ENCODE measurements at places on chromosomes 7 and 10.

DNA sequence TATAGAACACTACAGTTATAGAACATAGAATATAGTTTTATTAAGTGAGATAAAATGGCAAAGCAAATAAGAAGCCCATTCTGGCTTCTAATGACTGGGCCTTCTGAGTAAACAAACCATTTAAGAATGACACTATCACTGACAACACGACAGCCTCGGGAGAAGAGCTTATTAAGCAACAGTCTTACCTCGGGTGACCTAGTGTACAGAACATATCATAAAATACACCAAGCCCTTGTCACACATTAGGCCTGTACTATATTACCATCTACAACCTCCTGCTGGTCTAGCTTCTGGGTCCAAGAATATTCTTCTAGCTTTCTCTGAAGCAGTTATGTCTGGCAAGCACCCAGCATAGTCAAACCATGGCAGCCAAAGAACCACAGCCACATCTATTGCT, 32.0 kb downstream of the CCDC186 start:
- DNase-seq, result no peak

GRCh38 chr7:40506158-40506557, 371.4 kb downstream of the SUGCT start:
- no peak for DNase-seq

DNA sequence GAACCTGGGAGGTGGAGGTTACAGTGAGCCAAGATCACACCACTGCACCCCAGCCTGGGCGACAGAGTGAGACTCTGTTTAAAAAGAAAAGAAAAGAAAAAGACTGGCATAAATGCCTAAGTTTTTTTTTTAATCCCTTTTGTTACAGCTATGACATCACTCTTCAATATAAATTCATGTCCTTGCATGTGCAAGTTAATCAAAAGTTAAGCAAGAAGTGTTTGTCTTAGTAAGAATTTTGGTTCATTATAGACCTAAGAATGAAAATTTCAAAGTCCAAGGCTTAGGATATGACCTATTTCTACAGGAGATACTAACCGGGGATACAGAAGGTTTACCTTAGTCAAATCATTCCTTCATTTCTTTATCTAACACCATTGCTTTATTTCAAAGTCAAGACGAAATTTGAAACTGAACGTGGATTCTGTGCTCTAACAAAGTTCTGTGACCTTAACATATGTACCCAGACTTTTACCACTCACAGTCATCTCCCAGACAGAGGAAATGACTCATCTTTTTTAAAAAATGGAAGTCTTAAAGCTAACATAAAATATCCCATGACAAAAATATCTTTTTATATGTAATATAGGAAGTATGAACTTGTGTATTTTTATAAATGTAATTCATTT, 29.3 kb upstream of the ITGB8 start:
- DNase-seq, result peak; percentile 17

DNA sequence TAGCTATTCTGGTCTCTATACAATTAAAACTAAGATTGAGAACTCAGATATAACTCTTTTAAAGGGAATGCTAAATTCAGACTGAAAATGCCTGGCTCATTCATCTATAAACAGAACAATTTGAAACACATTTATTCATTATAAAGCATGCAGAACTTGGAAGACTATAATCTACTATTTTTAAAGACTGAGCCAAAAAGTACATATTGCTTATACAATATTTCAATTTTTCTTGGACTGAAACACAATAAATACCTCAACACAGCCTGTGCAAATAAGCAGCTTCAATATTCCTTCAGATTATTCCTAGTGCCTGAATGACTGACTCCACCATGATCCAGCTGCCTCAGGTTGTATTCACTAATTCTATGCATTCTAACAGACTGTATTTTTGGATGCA, 15.5 kb upstream of the PHYH start:
- DNase-seq, result no peak

GRCh38 chr7:66167773-66168387, 37.3 kb upstream of the TPST1 start:
- DNase-seq, result no peak

GRCh38 chr7:106045586-106045985, 66.5 kb downstream of the SYPL1 start:
- DNase-seq, result no peak

- DNase-seq, result no peak
Observed at GRCh38 chr7:33554576-33554975, 350.8 kb upstream of the BMPER start.

- no peak for DNase-seq
Observed at GRCh38 chr10:94218493-94219183, 144.1 kb downstream of the NOC3L start.

GRCh38 chr7:48734695-48735406, 189.5 kb upstream of the CDC14C start:
- DNase-seq, result no peak

DNA sequence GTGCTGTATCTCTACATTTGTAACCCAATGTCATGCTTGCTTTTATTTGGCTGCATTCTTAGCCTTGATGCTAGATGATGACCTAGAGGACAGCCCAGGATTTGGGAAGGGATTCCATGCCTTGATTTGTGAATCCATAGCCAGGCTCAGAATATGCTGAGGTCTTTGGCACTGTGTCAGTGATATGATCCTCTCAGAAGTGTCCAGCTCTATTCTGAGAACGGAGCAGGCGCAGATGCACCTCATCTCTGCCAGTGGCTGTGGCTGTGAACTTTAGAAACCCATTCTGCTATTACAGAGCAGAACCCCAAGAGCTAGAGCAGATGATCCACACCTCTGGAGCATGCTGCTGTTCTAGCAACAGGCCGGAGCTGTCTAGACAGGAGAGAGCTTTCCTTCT, 212.8 kb downstream of the TRIL start:
- no peak for DNase-seq

- no peak for DNase-seq
Observed at GRCh38 chr10:114045136-114046086, 1.7 kb downstream of the ADRB1 start.

DNA sequence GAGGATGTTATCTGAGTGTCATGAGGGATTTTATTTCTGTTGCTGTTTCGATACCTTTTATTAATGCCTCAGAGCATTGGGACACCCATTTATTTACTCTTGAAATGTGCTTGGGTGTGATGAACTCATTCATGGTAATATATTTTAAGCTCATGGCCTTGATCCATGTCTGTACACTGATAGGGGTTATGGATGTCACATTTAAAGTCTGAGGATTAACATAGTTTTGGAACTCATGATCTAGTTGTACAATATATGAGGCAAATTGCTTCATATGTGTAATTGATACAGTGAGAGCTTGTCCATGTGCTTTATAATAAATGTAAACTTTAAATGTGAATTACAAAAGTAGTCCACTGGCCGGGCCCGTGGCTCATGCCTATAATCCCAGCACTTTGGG, 23.0 kb upstream of the ZRANB1 start:
- no peak for DNase-seq

- DNase-seq, result no peak
Observed at GRCh38 chr10:45470098-45471012, 96.3 kb downstream of the ALOX5 start.

- DNase-seq, result no peak
Observed at GRCh38 chr7:16637379-16637778, 8.2 kb downstream of the ANKMY2 start.

DNA sequence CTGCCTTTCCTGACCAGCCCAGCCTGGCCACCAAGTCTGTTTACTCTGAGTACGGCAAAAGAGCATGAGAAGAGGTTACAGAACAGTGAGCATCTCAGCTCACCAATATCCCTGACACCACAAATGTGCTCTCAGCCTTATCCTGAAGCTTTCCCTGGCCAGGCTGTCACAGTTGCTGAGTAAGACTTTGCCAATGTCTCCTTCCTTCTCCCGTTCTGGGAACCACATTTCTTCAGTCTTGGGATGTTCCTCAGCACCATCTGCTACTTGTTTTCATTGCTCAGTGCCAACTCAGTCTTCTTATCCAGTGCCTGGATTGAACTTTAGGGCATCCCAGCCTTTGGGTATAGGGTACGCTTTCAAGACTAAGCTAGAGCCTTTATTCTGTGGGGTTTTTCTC, 7.1 kb upstream of the KCNIP2 start:
- DNase-seq, result no peak

GRCh38 chr10:110372656-110373055, 67.9 kb upstream of the SMNDC1 start:
- peak; percentile 75 for DNase-seq

GRCh38 chr10:6135039-6135438, 46.2 kb downstream of the RBM17 start:
- no peak for DNase-seq

- DNase-seq, result no peak
Observed at GRCh38 chr7:141562543-141562942, 11.3 kb downstream of the AGK start.

DNA sequence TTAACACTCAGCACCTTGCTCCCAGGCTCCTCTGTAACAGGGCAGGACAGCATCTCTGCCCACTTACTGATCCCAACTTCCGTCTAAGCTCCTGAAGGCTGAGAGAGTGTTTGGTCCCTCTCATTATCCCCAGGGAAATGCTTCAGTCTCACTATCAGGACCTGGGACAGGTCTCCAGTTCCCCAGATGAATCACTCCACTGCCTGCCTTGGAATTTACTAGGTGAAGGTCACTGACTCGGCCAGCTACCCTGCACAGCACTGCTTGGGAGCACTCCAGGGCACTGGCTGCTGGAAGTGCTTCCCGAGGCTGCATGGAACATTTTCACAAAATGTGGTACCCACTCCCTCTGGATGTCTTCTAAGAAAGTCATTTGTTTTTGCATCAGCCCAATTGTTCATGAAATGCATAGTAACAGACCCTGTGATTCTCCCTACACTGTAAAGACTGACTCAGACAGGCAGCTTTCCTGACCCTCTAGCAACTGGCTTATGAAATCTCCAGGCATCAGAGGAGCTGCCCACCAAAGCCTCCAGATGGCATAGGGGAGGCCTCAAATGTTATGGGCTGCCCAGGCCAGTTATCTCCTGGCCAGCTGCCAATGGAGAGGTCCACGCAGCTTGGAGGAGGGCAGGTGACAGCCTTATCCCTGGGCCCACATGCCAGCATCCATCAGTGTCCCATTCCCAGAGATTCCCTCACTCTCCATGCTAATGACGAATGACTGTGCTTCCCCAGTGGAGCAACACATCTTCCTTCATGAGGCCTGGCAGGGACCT, 89.1 kb downstream of the GFRA1 start:
- DNase-seq, result peak; percentile 49

DNA sequence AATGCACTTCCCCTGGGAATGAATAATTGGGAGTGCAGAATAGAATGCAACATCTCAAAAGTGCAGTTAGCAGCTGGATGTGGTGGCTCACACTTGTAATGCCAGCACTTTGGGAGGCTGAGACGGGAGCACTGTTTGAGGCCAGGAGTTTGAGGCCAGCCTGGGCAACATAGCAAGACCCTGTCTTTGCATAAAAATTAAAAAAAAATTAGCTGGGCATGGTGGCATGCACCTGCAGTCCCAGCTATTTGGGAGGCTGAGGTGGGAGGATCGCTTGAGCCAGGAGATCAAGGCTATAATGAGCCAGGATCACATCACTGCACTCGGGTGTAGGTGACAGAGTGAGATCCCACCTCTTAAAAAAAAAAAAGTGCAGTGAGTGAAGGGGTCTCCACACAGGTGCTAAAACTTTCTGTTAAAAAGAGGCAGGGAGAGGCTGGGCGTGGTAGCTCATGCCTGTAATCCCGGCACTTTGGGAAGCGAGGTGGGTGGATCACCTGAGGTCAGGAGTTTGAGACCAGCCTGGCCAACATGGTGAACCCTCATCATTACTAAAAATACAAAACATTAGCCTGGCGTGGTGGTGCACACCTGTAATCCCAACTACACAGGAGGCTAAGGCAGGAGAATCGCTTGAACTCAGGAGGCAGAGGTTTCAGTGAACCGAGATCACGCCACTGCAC, 13.5 kb upstream of the ZMIZ1 start:
- no peak for DNase-seq

- no peak for DNase-seq
Observed at GRCh38 chr7:55343860-55344606, 21.1 kb upstream of the LANCL2 start.

DNA sequence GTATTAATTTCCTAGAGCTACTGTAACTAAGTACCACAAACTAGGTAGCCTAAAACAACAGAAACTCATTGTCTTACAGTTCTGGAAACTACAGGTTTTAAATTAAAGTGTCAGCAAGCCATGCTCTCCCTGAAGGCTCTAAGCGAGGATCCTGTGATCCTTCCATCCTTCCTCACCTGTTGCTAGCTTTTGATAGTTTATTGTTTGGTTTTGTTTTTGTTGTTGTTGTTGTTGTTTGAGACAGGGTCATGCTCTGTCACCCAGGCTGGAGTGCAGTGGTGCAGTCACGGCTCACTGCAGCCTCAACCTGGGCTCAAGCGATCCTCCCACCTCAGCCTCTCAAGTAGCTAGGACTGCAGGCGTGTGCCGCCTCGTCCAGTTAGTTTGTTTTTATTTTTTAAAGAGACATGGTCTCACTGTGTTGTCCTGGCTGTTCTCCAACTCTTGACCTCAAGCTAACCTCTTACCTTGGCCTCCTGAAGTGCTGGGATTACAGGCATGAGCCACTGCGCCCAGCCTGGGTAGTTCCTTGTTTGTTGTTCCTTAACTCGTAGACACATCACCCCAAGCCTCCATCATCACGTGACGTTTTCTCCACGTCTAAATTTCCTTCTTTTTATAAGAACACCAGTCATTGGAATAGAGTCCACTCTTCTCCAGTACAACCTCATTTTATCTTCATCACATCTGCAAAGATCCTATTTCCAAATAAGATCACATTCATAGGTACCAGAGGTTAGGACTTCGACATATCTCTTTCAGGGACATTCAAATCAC, 109.1 kb downstream of the AKR1D1 start:
- DNase-seq, result no peak

DNA sequence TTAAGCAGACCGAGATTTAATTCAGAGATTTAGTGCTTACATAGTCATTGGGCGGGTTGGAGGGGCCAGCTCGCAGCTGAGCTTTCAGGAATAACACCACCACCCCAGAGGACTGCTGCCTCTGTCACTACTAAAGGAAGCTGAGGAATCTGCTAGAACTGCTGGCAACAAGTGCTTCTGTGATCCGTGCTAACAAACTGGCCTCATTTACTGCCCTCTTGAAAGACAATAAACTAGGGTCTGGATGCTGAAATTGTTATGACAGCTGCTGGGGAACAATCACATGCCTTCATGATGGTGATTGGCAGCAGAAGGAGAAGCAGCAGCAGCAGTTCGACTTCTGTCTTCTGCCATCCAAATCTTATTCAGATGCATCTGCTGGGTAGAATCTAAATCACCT, 285.5 kb upstream of the TAC1 start:
- DNase-seq, result no peak
